ENCODE measurements at places on chromosomes 11 and 22.

DNA sequence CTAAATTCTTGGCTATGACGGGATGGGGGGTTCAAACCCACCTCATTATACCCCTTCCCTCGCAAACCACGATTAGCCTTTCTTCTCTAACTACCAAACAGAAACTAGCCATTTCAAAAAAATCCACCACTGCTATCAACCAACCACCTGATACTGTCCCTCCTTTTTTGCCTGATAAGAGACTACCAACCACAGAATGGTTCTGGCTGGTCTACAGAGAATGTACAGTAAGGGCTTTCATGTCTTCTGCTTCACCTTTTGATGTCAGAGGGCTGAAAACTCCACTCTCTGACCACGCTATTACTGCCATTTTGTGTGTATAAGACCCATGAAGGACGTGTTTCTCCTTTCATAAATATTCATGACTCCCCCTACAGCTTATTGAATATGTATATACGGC lies 19.1 kb downstream of the RIC3 start:
- no peak for DNase-seq

- peak; percentile 15 for DNase-seq
Measured at GRCh38 chr11:7657306-7658025, 15.8 kb downstream of the CYB5R2 start.

GRCh38 chr11:45815747-45816146 lies 10.8 kb downstream of the SLC35C1 start:
- DNase-seq: no peak

GRCh38 chr11:106728859-106729258 lies 289.4 kb downstream of the GUCY1A2 start:
- no peak for DNase-seq

DNA sequence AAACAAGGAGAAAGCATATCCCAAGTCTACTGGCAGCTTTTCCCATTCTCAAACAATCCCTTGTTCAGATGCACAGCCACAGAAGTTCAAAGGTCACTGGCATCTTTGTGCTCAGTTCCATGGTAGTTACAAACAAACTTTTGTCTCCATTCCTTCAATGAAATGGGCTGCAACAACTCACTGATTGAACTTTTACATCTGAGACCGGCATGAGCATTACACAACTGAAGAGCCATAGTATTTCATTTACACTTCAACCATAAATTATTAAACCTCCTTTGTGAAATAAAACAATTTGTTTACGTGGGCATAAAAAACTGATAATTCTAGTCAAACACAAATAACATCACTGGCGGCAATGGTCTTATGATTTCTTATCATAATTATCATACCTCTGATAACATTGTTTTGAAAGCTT lies 67.8 kb upstream of the ARHGAP32 start:
- no peak for DNase-seq

DNA sequence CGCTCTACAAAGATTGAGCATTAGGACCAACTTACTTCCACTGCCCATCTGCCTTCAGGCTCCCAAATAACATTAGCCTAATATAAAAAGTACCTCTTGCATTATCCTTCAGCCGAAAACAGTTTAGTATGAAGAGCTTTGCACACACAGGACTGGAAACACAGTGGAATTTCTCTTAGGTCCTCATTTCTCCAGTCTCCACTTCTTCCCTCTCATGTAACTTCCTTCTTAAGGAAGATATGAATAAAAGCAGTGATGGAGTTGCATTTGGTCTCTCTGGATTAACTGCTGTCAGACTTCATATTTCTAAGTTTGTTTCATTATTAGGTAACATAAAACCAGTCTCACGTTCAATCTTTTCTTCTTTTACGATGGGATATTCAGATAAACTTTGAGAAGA lies 5.6 kb upstream of the MPEG1 start:
- no peak for DNase-seq

DNA sequence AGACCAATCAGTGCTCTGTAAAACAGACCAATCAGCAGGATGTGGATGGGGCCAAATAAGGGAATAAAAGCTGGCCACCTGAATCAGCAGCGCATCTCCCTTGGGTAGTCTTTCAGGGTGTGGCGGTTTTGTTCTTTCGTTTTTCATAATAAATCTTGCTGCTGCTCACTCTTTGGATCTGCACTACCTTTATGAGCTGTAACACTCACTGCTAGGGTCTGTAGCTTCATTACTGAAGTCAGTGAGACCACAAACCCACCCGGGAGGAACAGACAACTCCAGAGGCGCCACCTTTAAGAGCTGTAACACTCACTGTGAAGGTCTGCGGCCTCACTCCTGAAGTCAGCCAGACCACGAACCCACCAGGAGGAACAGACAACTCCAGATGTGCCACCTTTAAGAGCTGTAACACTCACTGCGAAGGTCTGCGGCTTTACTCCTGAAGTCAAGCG lies 175.5 kb upstream of the PDGFD start:
- DNase-seq: no peak

GRCh38 chr22:20128902-20129746 lies 2.5 kb upstream of the ZDHHC8 start:
- peak; percentile 26 for DNase-seq
